Lung microvascular endothelial cell (primary cell): ENCODE measurements at places on chromosomes 7 and 10. TPM values are rescaled to one million over a fixed set of nuclear protein-coding genes. Genes with fewer than 3 reads are reported as not detected.

DNA sequence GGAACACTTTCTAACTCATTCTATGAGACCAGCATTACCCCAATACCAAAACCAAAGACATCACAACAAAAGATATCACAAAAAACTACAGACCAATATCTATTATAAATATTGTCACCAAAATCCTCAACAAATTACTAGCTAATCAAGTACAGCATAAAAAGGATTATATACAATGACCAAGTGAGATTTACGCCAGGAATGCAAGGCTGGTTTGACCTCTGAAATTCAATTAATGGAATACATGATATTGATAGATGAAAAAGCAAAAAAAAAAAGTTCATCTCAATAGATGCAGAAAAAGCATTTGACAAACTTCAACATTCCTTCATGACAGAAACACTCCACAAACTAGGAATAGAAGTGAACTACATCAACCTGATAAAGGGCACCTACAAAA, 175.3 kb downstream of the LCOR start:
- DNase-seq: no peak

DNA sequence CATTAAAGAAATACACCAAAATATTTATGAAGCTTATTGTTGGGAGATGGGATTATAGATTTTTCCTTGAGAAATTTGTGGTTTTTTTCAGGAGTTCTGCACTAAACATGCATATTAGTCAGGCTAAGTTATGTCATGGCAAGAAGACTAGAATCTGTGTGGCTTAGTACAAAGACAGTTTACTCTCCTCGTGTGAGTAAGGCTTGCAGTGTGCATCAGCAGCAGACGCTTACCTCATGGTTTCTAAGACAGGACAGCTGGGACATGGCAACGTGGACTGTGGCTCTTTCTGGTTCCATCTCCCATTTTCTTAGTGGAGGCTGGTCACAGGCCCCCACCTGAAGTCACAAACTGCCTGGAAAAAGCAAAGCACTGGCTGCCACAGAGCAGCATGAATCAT, 429.6 kb upstream of the VSTM2A start:
- no peak for DNase-seq

GRCh38 chr10:71970331-71970730, 6.1 kb downstream of the CHST3 start:
- peak; percentile 14 for DNase-seq

OR2A42 gene
- not detected in 2 replicates for total RNA-seq

COG5 gene
- 15.7 and 19.6 TPM in 2 replicates for total RNA-seq

DNA sequence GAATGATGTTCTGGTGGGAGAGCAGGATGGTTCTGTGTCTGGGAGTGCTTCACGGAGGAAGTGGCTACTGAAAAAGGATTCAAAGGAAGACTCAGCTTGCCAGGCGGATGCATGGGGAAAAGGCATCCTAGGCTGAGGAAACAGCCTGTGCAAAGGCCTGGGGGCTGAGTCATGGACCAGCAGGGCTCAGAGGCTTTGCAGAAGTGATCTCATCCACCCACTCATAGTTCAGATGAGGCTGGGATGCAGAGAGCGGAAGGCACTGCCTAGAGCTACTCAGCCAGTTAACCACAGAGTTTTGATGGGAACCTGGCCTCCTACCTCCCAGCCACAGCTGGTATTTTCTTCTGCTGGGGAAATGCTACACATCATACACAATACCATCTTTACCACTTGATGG, 15.8 kb upstream of the ADAMTS14 start:
- DNase-seq: no peak

AGK gene
- total RNA-seq: 15.3 and 15.5 TPM in 2 replicates

- no peak for DNase-seq
Observed at GRCh38 chr7:133024596-133024995, 57.3 kb downstream of the CHCHD3 start.
